ENCODE measurements at places on chromosomes 11 and 22.

- no peak for DNase-seq
These were observed 2.8 kb downstream of the SPON1 start for GRCh38 chr11:13965337-13965736.

GRCh38 chr11:128551611-128552335, 35.6 kb downstream of the ETS1 start:
- DNase-seq, result no peak

DNA sequence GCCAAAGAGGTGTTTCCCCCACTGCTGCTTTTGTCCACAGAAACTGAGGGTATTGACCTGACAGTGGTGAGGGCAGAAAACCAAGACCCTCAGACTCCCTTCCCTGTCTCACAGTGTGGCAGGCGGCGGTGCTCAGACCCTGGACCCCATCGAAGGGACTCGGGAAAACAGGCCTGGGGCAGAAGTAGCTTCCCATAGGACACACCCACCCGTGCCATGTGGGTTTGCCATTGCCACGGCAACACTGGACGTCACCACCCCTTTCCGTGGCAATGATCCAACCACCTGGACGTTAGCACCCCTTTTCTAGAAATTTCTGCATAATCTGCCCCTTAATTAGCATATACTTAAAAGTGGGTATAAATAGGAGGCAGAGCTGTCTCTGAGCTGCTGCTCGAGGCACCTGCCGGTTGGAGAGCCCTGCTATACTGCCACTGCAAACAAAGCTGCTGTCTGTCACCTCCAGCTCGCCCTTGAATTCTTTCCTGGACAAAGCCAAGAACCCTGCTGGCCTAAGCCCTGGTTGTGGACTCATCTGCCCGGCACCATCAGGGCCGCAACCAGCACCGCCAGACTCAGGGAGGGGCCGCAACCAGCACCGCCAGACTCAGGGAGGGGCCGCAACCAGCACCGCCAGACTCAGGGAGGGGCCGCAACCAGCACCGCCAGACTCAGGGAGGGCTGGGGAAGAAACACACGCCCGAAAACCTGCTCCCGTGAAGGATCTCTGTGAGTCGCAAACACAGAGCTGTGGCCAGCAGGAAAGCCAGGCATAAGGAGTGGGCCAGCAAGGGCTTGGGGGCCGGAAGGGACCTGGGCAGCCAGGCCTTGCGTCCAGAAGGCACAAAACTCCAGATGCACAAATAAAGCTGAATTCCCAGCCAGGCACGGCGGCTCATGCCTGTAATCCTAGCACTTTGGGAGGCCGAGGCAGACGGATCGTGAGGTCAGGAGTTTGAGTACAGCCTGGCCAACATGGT, 10.4 kb downstream of the MLC1 start:
- no peak for DNase-seq

GRCh38 chr22:45916515-45916914, 60.4 kb downstream of the WNT7B start:
- no peak for DNase-seq

GRCh38 chr11:95304777-95305176, 73.8 kb upstream of the SESN3 start:
- no peak for DNase-seq

- DNase-seq, result no peak
These were observed 364.4 kb upstream of the LUZP2 start for GRCh38 chr11:24132471-24132870.

GRCh38 chr11:10058356-10058755, 235.7 kb downstream of the SBF2 start:
- no peak for DNase-seq

- DNase-seq, result no peak
These were observed 19.8 kb upstream of the GNB1L start for GRCh38 chr22:19874307-19875060.

- DNase-seq, result no peak
These were observed 471.1 kb upstream of the ANO3 start for GRCh38 chr11:25860677-25861450.

GRCh38 chr11:88169471-88169870, 5.8 kb downstream of the RAB38 start:
- DNase-seq, result no peak

- no peak for DNase-seq
These were observed 870.2 kb downstream of the BRD1 start for GRCh38 chr22:48957311-48957986.
